ENCODE measurements at places on chromosomes 5 and 9.
A peak's percentile ranks its signal among the peaks of the same experiment; 100 is the strongest.

- DNase-seq, result no peak
Measured at GRCh38 chr5:122150215-122150614, 20.9 kb downstream of the ZNF474 start.

DNA sequence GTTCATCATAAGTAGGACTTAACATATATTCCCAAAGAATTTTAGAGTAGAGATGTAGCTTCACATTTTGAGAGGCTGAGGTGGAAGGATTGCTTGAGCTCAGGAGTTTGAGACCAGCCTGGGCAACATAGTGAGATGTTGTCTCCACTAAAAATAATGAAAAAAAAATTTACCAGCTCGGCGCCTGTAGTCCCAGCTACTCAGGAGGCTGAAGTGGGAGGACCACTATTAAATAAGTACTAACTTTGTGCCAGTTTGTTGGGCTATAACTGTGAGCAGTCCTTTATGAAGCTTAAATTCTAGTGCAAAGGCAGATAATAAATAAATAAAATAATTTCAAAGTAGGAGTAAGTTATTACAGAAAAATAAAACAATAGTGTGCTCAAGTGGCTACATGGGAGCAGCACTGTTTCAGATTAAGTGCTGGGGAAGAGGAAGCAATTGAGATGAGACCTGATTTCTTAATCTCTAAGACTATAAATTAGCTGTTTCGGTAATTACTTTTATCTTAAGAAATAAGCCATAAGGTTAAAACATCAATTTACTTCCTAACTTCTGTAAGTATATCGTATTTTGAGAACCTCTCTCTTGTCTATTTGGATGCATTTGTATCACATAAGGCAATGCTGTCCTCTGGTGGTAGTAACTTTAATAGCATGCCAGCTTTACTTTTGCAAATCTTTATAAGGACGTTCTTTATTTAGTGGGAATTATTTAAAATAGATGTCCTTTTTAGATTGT lies 98.9 kb downstream of the CSNK1G3 start:
- no peak for DNase-seq

DNA sequence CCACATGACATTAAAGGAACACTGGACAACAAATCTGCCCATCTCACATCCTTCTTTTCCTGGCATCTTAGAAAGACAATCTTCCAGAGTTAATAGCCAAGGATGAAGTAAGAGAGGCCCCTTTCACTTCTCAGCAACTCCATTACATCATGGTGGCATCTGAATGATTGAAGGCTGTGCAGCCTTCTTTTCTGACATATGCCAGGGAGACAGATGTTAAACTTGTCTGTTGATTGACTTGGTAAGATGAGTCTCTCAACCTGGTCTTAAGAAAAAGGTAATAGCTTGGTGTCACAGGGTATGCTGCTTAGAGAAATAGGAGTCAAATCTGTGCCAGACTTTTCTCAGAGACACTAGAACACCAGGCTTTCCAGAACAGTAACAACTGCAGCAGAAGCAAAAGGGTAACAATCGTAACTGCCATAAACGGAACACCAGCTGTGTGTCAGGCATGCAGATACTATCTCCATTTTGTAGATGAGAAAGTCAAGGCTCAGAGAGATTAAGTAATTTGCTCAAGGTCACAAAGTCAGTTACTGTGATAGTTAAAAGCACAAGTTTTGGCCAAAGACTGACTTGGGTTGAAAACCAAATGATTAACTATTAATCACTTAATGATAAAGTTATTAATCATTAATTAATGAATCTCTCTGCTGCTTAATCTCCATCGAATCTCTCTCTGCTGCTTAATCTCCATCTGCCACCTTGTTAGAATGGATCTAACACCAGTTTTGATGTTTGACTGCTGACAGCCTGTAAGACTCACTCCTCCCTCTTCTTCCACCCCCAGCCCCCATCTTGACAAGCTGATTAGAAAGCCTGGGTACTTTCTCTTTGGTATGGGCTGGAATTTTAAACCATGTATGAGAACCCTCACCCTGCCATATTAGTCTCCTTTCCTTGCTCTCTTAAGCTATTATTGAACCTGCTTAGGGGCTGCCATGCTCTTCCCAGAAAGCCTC lies 353.5 kb downstream of the ENC1 start:
- DNase-seq, result no peak

DNA sequence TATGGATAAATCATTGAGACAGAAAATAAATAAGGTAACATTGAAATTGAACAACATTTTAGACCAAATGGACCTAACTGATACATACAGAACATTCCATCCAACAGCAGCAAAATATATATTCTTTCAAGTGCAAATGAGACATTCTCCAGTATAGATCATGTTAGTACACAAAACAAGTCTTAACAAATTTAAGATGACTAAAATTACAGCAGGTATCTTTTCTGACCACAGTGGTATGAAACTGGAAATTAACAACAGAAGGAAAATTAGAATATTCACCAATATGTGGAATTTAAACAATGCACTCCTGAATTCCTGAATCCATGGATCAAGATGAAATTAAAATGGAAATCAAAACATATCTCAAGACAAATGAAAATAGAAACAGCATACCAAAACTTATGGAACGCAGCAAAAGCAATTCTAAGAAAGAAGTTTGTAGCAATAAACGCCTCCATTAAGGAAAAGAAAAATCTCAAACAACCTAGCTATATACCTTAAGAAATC lies 115.6 kb downstream of the ADAMTS12 start:
- DNase-seq, result no peak

DNA sequence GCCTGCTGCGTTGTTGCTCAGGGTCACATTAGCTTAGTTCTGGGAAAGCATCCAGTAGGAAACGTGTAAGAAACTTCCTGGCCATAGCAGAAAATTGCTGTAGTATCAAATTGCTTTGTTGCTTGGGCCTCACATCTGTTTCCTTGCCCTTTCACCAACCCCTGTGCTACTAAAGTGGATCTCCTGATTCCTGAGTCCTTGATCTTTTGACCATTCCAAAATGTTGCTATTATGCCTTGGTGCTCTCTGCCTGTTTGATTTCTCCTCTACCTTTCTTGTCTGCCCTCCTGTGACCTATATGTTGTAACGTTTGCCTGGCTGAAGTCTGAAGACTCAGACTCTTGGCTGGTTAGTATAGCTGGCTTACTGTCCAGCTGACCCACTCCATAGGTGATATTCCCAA lies 350.5 kb downstream of the ADGRV1 start:
- no peak for DNase-seq

DNA sequence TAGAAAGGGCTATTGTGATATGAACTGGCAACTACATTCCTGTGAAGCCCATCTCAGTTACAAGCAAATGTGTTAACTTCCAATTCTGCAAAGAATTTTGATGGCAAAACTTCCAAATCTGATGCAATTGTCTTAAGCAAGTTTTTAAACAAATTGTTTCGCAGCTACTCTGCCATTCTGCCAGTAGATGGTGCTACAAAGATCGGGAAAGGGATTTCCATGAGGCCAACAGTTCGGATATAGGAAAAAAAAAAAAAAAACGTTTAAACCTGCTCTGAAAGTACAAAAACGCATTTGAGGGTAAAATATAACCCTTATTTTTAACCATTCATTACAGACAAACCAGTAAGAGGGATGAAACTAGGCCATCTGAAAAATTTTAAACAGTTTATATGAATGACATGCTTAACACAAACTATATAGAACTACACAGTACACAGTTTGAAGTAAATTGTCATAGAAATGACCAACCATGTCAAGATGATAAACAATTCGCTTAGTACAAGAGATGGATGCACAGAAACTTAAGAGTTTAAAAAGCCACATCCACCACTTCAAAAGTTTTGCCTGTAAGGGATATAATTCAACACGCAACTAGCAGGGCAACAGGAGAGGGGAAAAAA lies 2.2 kb downstream of the HNRNPA0 start:
- DNase-seq, result no peak

DNA sequence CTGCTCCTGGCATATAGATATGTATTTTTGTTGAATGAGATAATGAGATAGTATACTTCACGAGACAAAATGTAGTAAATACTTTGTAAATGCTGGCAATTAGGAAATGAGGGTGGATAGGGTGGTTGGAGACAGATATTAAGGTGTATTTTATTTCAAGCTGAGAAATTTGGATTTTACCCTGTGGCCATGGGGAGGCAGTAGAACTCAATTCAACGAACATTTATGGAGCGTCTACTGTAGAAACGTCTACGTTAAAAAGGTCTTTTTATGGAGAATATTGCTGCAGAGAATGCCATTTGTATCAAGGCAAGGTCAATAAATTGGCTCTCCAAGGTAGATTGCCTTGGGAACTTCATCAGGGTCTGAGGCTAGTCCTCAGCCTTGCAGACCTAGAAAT lies 21.5 kb upstream of the RALGPS1 start:
- DNase-seq, result no peak

GRCh38 chr5:60959156-60959555 lies 14.2 kb downstream of the NDUFAF2 start:
- no peak for DNase-seq

DNA sequence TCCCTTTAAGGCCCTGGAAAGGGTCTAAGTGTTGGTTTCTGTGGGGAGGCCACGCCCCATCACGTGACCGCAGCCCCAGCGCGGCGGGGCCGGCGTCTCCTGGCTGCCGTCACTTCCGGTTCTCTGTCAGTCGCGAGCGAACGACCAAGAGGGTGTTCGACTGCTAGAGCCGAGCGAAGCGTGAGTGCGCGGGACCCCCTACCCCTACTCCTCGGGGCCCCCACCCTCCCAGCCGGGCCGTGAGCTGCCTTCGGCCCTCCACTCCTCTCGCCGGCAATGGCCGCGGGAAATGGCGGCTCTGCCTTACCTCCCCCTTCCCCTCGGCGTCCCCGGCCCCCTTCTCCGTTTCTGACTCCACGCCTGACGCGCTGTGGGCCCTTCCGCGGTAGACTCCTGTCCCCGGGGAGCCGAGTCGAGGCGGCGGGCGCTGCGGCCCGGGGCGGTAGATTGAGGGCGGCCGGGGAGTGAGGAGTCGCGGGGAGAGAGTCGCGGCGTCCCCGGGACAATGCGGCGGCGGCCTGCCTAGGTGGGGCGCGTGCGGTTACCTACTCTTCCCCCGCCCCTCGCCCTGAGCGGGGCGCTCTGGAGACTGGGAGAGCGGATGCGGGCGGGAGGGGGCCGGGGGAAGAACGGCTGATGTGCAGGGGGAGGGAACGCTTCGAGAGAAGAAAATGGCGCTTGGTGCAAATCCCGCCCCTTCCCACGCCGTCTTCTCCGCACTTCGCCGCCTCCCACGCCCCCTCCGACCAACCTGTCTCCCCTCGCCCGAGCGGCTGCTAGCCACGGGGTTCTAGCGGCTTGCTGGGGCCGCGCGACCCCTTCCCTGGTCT lies at the start of gene SUB1:
TSS of gene SUB1 (plus strand) at position 112 of the 830 bp plus-strand sequence. CDS start 2,956 bp downstream, outside the sequence.
- peak; percentile 87 for DNase-seq

DNA sequence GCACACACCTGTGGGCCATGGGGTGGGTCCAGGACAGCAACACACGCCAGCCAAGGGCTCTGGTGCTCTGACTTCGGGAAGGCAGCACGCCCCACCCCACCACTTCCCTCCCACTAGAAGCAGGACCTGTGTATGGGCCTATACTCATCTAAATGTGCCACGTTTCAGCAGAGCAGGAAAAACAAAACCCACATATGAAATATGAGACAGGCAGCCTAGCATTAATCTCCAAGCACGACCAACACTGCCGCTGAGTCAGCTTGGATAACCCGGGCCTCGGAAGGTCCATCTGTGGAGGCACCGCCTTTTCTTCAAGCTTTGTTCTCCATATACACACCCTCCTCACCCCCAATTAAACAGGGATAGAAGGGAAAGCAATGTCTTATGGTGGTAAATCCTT lies 203.1 kb downstream of the ROR2 start:
- DNase-seq, result no peak

- no peak for DNase-seq
Measured at GRCh38 chr9:35906923-35907699, 1.1 kb downstream of the HRCT1 start.

- no peak for DNase-seq
Measured at GRCh38 chr5:146753641-146754040, 124.9 kb downstream of the PPP2R2B start.

GRCh38 chr9:103734471-103734870 lies 359.6 kb upstream of the SMC2 start:
- DNase-seq, result no peak

DNA sequence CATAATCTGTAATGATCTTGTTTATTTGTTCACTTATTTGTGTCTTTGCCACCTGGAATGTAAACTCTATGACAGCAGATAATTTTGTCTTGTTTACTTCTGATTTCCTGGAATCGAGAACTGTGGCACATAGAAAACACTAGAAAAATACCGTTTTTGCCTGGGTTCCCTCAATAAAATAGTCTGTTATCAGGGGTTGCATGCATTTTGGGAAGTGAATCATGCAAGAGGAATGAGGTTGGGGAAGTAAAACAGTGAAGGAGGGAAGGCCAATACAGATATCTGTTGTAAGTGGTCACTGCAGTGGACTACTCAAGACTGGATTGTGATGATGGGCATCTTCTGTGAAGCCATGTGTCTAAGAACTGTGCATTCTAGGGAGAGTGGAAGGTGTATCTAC lies 45.2 kb upstream of the IL6ST start:
- no peak for DNase-seq

GRCh38 chr5:110377361-110377760 lies 349.1 kb downstream of the TMEM232 start:
- no peak for DNase-seq

- DNase-seq, result no peak
Measured at GRCh38 chr9:72978744-72979143, 25.9 kb upstream of the ALDH1A1 start.

DNA sequence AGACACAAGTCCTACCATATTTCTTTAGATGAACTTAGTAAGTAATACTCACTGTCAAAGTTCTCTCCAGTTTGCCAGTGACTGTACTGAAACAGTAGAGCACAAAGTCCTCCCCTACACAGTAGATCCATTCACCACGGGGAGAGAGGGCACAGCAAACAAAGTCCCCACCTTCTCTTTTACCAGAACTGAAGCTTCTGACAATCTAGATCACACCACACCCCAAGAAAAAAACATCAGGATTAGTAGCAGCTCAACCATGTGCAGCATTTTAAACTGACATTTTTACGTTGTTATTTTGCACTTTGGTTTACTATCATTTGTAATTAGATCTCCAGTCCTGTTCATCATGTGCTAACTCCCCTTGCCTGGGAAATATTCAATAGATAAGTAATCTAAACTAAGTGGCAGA lies 23.0 kb downstream of the DNAJA1 start:
- DNase-seq, result no peak

- no peak for DNase-seq
Measured at GRCh38 chr5:123371575-123372179, 51.5 kb downstream of the CEP120 start.

DNA sequence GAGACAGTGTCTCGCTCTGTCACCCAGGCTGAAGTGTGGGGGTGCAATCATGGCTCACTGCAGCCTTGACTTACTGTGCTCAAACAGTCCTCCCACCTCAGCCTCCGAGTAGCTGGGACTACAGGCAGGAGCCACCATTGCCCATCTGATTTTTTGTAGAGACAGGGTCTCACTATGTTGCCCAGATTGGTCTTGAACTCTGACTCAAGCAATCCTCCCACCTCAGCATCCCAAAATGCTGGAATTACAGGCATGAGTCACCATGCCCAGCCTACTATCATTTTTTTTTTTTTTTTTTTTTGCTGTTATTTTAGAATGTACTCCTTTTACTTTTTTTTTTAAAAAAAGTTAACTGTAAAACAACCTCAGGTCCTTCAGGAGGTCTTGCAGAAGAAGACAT lies 449.0 kb downstream of the CCDC171 start:
- no peak for DNase-seq

All from T1000 (cell line).